ENCODE measurements at places on chromosomes 3 and 15.
A peak's percentile ranks its signal among the peaks of the same experiment; 100 is the strongest.

DNA sequence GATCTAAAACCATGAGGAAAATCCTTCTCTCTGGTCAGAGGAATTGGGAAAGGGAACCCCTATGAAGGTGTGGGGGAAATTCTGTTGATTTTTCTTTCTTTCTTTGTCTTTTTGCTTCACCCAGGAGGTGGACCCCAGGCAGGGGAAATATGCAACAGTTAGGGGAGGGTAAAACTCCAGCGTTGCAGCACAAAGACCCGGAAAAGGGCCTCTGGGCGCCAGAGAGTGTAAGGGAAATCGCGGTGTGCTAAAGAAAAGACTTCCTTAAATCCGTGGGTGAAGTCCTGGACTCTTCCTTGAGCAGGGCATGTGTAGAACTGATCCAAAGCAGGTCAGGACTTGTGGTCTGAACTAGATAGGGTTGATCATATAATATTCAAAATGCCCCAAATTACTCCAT, 11.1 kb upstream of the TBC1D21 start:
- no peak for DNase-seq

- no peak for DNase-seq
Observed at GRCh38 chr3:14133876-14134275, 9.0 kb downstream of the TMEM43 start.

DNA sequence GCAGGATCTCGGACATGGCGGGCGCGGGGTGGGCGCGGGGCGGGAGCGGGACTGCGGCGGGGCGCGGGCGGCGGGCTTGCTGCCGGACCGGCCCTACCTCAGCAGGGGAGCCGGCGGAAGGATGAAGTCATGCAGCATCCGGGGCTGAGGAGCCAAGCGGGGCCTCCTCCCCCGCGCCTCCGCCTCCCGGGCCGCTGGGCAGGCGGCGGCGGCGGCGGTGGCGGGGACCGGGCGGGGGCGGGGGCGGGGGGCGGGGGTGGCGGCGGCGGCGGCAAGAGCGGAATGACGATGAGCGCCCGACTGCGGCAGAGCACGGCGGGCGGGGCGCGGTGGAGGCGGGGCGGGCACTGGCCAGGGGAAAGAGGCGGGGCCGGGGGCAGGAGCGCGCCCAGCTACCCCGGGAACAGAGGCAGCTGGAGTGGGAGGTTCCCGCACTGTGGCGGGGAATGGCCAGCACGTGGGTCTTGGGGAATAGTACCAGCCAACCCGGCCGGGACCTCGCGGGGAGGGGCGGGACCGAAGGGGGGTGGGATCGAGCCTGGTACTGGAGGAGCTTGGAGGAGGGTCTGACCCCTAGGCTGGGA, at the start of gene CAMK2N2:
Gene CAMK2N2 (minus strand): TSS at position 284 of the 584 bp plus-strand sequence. CDS start 268 bp downstream, at position 16.
- DNase-seq, result peak; percentile 60

- DNase-seq, result no peak
Observed at GRCh38 chr15:43199945-43200488, 14.8 kb downstream of the CCNDBP1 start.

GRCh38 chr3:127105587-127105986, 87.3 kb upstream of the PRR23E start:
- no peak for DNase-seq

DNA sequence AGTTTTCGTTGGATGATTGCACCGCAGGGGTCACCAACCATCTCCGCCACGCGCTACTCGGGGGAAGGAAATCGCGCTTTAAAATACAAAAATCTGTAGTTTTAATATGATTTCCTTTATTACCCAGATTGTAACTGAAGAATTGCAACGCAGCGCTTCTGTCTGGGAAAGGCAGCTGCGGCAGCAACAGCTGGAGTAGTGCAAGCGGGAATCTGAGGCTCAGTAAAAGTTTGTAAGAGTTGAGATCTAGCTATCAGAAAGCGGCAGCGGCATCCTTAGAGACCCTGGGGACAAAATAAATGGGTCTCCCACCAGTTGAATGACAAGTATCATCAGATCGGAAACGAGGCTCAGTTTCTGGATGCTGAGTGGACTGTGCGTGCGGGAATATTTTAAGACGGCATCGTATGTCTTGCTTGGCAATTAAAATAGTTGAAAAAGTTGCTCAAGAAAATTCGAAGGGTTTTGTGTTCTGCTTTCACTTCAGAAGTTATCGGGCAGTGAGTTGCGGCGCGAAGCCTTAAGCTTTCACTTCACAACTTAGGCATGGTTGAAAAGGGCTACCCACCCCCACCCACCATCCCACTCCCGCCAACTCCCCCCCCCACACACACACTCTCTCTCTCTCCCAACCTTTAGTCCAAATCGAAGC, 2.7 kb downstream of the MECOM start:
- no peak for DNase-seq

- DNase-seq, result no peak
Observed at GRCh38 chr3:132978464-132978863, 59.7 kb upstream of the TMEM108 start.

GRCh38 chr15:51619331-51620035, 3.1 kb downstream of the DMXL2 start:
- no peak for DNase-seq

- no peak for DNase-seq
Observed at GRCh38 chr3:123081718-123082369, 15.0 kb downstream of the PDIA5 start.

GRCh38 chr3:111215481-111215880, 143.9 kb downstream of the NECTIN3 start:
- no peak for DNase-seq

DNA sequence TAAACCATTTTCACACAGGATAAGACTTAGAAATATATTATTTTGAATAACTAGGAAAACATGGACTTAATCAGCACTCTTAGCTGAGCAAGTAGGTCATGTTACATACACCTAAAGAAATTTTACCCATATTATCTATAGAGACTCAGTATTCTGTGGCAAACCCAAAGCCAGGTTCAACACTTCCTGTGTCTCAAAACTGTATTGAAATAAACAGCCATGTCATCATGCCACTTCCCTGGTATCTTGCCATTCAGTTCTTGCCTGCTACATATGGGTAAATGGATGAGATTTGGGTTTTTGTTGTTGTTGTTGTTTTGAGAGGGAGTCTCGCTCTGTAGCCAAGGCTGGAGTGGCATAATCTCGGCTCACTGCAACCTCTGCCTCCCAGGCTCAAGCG, 141.5 kb upstream of the PLXND1 start:
- no peak for DNase-seq

DNA sequence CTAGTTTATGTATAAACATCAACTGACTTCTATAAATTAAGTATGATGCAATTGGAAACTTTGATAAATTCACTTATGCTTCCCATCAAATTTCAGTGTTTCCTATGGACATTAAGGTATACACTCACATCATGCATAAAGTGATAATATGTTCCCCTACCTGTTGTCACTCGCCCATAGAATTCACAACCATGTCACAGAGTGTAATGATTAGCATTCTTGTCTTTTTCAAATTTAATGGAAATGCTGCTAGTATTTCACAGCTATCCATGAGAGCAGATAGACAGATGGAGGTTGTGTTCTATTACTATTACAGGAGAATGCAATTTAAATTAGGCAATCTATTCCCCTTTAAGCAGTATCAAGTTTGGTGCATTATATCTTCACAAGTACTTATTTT, 984 bp downstream of the PLSCR4 start:
- DNase-seq, result no peak

- DNase-seq, result no peak
Observed at GRCh38 chr3:55147856-55148720, 220.2 kb upstream of the LRTM1 start.

DNA sequence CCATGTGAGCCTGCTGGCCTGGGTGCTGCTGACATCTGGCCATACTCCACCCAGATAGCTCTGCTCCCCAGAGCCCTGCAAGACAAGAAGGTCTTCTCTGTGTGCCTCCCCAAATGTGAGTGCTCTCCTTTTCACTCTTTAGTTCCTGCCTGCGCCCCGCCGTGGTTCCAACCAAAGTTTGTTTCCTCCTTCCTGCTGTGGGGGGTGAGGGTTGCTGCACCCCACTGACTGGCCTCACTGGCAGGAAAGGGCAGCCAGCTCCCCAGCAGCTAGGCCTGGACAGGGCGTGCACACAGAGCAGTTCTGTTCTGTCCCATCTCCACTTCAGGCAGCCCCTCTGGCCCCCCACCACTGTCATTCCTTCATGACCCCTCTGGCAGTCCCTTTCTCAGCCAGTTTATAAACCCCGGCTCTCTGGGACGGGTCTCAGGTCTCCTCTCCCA, 5.4 kb upstream of the CCDC174 start:
- DNase-seq, result no peak

- DNase-seq, result no peak
Observed at GRCh38 chr15:23420806-23421575, 26.1 kb downstream of the GOLGA6L2 start.

DNA sequence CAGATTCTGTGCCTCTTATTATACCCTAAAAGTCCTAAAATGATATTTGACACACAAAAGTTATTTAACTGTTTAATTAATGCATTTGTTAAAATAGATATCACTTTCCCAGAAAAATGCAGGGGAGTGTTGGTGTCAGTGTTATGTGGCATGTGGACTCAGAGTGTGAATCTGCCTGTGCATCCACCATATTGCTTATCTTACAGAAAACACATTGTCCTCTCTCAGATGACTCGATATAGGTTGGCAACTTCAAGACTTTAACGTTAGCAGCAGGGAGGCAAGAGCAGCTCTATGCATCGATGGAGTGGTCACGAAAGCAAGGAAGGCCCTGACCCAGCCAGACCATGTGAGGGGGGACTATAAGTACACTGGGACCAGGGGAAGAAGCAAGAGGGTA, 165.4 kb upstream of the DCBLD2 start:
- DNase-seq, result no peak

DNA sequence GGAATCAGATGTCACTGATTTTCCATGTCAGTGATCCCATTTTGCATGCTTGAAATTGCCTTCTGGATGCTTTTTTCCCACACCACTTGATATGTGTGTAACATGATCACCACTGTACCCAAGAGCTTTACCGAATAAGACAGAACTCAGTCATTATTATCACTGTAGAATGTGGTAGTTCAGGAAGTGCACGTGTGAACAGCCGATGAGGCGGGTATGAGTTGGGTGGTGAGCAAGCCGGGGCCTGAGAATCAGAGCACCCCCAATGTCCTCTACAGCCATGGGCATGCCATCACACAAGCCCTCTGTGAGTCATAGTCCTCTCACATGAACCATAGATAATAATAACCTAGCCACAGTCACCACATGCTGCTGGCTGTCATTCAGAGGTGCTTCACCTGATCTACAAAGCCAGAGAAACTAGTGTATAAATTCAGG, 470.8 kb downstream of the SOX2 start:
- DNase-seq, result no peak

DNA sequence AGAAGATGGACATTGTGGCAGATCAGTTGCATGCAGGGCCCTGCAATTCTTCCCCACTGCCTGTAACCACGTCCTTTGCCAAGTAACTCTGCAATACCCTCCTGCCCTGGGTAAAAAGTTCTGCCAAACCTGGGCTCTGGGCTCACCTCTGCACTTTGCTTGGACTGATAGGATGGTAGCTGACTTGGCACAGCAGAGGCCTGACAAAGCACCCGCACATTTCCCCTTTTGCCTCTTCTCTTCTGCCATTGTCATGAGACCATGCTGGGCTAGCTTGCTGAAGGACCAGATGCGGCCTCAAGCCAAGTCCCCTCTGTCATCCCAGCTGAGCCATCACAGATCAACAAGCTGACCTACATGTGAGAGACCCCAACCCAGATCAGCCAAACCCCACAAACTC, 122.4 kb downstream of the SMAD6 start:
- DNase-seq, result no peak

DNA sequence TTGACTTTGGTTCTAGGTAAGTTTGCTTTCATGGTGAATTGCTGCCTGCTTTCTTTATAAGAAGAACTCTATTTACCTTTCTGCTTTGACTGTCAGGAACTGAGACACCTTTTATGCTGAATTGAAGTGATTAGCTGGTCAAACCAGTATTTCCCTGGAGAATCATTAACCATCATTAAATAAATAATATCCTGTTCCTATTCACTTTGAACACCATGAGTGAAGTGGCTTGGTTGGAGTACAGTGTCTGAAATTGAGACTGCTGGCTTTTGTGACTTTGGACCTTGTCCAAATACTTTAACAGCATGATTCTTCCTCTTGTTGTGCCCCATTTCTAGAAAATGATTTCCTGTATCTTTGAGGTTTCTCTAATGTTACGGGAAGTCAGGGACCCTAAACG, 5.6 kb upstream of the TMEM62 start:
- DNase-seq, result no peak

DNA sequence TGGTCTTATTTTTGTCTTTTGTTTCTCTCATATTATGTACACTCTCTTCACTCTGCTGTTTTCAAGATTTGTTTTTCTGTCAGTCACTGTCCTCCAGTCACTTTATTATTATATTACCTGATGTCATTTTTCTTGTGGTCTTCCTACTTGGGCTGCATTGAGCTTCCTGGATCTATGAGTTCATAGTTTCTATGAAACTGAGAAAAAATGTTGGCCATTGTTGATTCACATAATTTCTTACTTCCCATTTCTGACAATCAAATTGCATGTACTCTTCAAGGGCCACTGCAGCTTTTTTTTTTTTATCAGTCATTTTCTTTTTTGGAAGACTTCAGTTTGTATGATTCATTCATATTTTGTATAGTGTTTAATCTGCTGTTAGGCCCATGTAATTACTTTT, 1180.6 kb upstream of the GBE1 start:
- no peak for DNase-seq

- no peak for DNase-seq
Observed at GRCh38 chr15:30043211-30043655, 39.5 kb upstream of the GOLGA8J start.

- no peak for DNase-seq
Observed at GRCh38 chr15:87672309-87673288, 583.9 kb downstream of the NTRK3 start.

GRCh38 chr3:38374221-38374620, 27.6 kb downstream of the XYLB start:
- DNase-seq, result peak; percentile 53

- DNase-seq, result no peak
Observed at GRCh38 chr3:16419640-16420241, 93.8 kb downstream of the RFTN1 start.

Measured in immature natural killer cell (primary cell).